ENCODE measurements at places on chromosomes 1 and 21.

DNA sequence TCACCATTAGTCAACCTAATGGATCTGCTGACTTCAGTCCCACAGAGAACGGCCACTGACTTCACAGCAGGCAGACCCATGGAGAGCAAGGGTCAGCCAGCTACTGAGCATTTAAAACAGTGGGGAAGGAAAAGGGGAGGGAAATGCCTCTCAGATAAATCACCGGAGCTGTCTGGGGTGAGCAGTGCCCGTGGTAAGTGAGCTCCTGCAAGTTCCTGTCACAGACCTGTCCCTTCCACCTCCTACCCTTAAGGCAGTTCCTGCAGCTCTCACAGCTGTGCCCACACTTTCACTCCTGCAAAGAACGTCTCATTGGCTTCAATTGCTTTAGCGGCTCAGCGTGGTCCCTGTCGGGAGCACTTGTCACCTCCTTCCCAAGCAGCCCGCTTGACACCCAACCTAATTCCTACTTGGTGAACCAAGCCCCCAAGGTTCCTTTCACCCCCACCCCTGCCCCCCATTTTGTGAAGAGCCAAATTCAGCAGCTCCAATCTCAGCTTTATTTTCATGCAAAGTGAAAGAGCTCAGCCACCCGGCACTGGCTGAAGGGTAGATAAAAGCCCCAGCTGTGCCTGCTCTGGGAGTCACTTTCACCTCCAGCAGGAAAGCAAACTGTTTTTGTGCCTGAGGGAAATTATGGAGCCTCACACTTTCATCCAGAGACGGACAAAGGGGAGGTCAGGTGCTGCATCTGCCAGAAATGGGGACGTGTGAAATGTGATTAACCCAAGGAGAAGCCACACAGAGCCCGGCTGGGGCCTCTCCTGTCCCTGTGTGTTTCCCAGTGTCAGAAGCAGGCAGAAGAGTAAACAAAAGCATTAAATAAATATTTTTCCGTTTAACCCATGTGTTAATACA, 306.2 kb downstream of the TTLL7 start:
- no peak for DNase-seq

- DNase-seq = no peak
These were observed 132.6 kb downstream of the ETS2 start for GRCh38 chr21:38938343-38938742.

DNA sequence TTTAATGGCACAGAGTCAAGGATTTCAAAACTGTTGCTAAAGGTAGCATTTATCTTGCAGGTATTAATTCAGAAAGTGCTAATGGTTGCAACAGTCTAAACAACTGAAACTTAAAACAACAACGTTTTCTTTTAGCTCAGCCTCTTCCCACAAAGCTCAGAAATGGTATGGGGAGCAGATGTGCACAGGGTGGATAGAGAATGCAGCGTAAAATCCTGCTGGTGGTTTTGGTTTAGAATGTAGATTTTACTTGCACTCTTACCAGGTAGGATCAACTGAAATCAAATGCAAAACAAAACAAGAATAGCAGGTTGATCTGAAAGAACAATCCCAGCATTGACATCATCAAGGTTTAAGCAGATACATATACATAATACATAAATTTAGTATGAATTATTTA, 3.8 kb upstream of the LRRC8C start:
- no peak for DNase-seq

DNA sequence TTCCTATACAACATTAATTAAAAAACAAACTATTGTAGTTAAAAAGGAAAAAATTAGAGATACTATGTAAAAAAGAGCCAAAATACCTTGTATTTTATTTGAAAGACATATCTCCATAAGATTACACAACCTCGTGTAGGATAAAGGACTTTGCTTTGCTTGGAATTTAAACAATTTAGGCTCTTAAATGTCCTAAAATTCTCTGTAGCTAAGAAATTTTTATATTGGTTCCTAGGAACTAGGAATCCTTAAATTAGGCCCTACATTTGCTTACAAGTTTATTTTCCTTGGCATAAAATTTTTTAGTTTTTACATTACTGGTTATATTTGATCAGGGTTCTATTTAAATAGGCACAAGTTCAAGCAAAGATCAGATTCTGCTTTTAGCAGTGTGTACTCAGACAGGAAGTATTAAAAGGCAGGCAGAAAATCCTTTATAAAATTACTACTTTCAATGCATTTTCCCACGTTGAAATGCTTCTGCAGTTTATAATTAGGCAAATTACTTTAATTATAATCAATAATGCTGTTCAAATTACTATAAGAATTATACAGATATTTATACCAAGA, 3.4 kb upstream of the ANGPTL3 start:
- DNase-seq = no peak

DNA sequence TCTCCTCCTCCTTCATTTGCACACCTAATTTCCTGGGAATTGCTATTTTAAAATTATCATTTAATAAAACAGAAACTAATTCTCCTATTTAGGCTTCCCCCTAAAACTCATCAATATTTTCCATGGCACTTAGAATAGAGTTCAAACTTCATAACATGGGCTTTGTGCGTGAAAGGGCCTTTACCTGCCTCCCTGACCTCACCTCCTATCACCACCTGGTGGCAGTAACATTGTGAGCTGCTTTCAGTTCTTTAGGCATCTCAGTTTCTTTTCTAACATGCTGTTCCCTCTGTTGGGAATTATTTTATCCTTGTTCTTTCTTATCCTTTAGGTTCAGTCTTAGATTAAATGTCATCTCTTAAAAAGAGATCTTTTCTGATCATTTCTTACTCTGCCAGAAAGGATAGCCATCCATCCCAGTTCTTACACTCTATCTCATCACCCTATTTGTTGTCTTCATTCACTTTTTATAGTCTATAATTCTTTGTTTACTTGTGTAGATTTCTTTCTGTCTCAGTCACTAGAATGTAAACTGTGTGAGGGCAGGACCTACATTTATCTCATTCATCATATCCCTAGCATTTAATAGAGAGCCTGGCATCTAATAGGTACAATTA, 133.8 kb upstream of the KIAA1614 start:
- DNase-seq = no peak

DNA sequence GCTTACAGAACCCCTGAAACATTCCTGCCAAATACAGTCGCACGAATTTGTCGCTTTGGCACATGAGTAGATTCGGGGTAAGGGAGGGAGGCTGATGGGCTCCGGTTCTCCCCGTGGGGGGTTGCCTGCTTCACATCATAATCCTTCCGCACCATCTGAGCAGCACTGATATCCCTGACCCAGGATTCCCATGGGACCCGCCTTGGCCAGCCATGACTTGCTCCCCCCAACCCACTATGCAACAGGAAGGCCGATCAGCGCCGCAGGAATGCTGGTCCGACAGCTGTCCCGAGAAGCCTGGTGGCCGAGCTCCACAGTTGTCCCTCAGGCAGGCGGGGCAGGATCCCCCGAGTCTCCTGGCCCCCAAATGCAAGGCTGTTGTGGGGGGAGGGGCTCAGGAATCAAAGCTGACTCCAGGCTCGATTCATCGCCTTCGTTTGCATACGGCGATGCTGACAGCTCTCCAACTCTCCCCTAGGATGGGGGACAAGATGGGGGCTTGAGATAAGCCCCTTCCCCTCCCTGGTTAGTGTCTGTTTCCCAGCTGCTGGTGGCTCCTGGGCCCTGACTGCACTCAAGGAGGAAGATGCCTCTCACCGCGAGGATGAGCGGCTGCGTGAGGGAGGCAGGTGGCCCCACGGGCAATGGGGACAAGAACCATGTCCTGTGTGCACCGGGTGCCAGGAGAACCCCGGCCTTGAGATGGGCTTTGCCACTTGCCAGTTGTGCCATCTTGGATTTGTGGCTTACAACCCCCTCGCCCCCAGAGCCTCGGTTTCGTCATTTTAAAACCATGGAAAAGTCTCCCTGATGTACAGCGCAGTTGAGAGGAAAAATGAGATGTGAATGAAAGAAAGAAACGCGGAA, 9.3 kb downstream of the DRAXIN start:
- DNase-seq = no peak

DNA sequence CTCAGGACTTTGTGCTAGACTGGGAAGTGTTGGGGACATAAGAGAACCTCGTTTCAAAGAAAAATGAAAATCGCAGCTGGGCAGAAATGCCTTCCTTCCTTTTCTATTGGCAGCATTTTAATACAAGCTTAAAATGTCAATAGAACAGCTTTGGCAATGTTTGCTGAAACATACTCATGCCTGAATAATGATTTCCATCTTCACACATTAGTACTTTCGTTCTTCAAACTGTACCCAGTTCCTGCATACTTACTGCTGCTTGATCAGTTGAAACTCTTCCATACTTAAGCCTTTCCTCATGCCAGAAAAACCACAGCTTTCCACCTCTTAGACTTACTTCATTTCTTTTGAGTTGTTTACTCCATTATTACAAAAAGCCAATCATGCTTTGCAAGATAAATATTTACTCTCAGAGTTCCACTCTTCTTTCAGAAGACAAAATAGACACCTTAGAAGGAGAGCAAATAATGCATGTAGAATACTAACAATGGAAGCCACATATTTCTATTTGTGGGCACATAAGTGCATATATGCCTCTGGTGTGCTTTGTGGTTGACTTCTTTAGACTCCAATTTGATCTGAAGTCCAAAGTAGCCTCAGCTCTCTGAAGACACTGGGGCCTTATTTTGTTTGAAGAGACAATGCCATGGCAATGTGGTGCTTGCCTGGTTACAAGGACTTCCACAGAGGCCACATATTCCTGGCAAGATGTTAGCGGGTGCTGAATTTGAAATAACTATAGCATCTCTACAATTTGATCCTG, 22.7 kb upstream of the CD55 start:
- DNase-seq = no peak

DNA sequence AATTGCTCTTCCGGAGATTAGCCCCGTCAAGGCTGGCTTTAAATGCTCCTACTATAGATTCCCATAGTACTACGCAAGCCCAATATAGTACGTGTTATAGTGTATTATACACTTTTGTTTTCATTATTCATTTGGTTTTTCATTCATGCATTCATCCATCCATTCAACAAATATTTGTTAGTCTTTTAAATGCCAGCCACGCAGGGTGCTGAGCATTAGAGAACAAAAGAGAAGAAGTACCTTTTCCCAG, 513 bp upstream of the RAB3GAP2 start:
- DNase-seq = no peak

GRCh38 chr1:51950701-51951100, 39.8 kb downstream of the RAB3B start:
- DNase-seq = no peak

GRCh38 chr1:232029315-232029714, 402.7 kb downstream of the DISC1 start:
- DNase-seq = no peak

- DNase-seq = no peak
These were observed 189.9 kb downstream of the ZC3H11B start for GRCh38 chr1:219422811-219423598.

- DNase-seq = no peak
These were observed 43.9 kb upstream of the IFNAR2 start for GRCh38 chr21:33185852-33186251.

DNA sequence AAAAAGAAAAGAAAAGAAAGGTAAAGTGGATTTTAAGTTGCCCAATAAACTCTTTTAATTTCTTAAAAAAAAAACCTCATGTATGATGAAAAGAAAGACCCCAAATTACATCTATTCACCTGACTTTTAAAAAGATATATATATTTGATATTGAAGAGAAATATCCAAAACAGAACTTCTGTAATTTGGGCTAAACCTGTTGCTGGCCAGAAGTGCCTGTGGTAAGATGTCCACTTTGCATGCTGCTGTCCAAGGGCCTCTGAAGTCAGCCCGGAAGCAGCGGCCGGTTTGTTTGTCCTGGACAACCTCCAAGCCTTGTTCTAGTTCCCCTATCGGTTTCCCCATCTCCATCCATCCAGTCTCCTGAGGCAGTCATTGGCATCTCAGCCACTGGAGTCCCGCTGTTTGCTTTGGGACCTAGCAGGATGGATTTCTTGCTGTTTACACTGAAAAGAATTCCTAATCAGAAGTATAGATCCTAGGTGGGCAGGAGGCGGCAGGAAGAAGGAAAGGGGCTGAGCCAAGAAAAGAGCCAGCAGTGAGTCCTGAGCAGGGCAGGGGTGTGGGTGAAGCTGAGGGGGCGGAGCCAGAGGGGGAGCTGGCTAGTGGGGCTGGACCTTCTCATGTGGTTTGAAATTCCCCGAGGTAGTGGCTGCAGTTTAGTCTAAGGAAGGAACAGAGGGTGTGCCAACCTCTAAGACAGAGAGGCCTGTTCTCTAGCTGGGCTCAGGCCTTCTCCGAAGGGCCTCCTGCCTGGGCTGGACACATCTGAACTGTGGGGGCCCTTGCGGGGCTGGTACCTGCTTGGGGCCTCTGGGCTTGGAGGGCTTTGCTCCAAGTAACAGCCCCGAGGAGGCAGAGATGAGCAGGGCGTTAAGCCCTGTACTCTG, 3.3 kb downstream of the NCMAP start:
- no peak for DNase-seq

GRCh38 chr1:204465546-204466415, 28.8 kb downstream of the PIK3C2B start:
- DNase-seq = no peak

DNA sequence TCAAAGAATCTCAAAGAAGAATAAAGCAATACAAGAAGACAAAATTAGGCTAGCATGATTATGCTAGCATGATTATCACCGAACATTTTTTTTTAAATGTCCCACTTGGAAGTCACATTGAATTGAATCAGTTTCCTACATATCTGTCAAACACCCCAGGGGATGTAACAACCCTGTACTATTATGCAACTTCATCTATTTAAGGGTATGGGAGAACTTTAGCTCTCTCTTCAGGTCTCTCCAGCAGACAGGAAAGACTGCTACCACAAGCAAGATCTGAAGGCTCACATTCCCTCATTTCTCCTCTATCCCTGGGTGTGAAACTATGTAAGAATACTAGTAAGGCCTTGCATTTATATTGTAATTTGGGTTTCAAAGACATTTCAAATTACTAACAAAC, 52.8 kb downstream of the EDEM3 start:
- DNase-seq = no peak

- peak; percentile 2 for DNase-seq
These were observed 121.8 kb downstream of the HFM1 start for GRCh38 chr1:91282695-91283420.

DNA sequence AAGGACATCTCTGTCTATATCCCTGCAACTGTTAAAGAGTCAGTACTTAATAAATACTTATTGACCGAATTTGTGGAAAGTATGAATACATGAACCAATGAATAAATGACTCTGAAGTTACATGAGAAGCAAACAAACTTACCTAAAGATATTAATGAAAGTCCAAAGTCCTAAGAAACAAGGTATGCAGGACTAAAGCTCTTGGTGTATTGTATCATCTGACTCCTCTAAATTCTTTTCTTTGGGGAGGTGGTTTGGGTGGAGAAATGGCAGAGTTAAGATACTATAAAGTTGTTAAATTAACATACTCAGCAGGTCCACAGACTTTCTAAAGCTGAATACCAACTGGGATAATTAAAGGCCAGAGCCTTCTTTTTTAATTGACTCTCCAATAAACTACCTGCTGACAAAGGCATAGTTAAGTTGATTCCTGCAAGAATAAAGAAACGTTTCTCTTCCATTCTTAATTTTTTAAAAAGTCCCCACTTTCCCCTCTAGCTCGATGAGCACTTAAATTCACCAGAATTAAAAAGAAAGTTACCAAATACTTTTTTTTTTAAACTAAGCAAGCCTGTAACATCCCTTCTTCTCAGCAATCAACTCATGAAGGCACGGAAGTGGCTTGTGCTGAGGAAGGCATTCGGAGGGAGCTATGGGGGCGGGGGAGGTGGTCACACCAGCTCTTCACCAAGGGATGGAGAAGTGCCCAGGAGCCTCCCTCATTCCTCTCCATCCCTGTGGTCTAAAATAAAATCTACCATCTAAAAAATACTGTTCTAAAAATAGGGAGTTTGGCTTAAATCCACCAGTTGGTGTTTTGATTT, 61.1 kb downstream of the GADD45A start:
- DNase-seq = no peak

Data from activated effector memory CD4-positive, alpha-beta T cell treated with Interleukin-2 at 50 U/mL for 16 hours (primary cell).